ENCODE measurements at places on chromosomes 12 and 14.
A peak's percentile ranks its signal among the peaks of the same experiment; 100 is the strongest.

DNA sequence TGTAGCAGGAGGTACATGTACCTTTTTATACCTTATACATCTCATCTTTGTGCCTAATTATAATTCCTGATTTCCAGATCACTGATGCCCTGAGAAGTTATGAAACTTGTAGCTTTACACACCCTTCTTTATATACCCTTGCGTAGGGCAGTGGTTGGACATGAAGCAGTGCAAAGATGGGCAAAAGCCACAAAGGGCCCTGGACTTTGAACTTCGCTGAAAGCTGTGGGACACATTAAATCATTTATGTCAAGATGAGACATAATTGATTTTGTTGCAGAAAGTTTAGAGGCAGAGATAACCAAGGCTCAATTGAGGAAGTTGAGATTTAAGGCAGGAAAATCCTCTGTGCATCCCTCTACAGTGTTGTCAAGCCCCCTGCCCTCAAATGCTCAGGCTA lies 170.0 kb downstream of the SLC2A13 start:
- no peak for DNase-seq

DNA sequence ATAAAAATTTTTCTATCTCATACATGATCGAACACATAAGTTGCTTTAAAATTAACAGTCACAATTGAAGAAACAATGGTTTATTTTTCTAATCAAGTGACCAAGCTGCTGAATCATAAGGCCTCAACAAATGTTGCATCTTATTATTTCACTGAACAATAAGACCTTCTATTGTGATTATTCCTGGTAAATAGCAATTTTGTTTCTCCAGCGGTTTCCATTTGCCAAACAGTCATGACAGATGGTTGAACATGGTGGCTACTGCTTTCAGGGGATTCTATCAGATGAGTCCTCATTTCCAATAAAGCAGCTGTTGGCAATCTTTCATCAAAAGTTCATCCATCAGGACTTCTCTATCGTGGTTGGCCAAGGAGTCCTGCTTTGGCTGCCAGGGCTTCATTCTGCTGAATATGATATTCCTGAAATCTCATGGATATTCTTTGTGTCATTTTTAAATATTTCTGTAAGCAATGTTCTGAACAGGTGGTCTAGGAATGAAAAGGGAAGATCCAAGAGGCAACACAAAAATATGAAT lies 13.0 kb downstream of the TOMM20L start:
- DNase-seq, result no peak

- DNase-seq, result no peak
These were observed 224.5 kb downstream of the VRK1 start for GRCh38 chr14:97021571-97022168.

- DNase-seq, result no peak
These were observed 50.8 kb downstream of the NTN4 start for GRCh38 chr12:95739561-95740313.

GRCh38 chr12:53231921-53232645 lies at the start of gene RARG:
Gene RARG (minus strand): TSS chr12:53232209. CDS start chr12:53227545, 4,664 bp downstream.
- DNase-seq, result peak; percentile 56

DNA sequence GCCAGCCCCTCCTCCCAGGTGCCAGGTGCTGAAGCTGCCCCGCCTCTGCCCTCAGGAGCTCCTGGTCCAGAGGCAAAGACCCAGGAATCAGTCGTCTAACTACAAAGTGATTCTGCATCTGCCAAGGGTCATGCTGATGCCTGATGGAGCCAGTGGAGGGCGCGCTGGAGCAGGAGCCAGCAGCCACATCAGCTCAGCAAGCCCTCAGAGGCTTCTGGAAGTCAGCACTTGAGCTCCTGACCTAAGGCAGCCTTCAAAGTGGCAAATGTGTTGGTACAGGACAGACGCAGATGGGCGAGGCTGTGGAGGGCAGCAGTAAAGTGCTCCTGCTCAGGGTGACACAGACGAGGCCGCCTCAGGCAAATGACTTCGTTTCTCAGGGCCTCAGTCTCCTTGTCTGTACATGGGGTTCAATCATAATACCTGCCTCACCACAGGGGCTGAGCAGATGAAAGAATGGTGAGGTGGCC lies 10.9 kb downstream of the C12orf43 start:
- DNase-seq, result no peak

DNA sequence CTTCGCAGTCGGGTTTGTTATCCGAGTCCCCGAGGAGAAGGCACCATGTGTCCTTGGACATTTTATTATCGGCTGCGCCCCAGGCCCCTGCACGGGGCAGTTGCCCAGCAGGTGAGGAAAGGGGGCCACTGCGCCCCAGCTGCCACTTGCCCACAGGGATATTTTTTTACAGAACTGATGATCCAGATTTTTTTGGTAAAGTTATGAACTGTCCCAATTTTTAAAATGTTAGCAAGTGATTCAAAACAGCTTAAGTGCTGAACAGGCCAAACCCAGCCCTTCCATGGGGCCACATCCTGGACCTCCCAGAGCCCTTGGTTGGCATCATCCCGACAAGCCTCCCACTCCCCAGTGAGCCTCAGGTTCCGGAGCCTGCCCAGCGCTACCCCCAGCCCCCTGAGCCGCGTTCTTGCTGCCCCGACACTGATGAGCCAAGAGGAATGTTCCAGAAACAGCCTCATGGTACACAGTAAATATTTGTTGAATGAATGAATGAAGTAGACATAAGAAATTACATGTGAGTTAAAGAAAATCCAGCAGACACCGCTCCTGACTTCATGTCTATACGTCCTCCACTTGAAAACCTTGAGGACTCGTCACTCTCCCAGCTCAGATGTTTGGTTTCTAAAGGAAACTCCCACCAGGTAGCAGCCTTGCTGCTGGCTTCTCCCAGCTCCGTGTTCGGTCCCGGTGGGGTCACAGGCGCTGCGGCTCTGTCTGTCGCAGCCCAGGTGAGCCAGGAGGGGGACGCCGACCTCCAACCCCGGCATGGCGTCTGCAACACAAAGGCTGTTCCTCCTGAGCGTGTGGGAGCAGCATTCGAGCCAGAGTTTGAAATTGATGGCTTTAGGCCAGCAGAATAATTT lies 88.5 kb downstream of the ADGRD1 start:
- DNase-seq, result no peak

All from right kidney (tissue), 9 donors.